ENCODE measurements at places on chromosomes 6 and 20.

DNA sequence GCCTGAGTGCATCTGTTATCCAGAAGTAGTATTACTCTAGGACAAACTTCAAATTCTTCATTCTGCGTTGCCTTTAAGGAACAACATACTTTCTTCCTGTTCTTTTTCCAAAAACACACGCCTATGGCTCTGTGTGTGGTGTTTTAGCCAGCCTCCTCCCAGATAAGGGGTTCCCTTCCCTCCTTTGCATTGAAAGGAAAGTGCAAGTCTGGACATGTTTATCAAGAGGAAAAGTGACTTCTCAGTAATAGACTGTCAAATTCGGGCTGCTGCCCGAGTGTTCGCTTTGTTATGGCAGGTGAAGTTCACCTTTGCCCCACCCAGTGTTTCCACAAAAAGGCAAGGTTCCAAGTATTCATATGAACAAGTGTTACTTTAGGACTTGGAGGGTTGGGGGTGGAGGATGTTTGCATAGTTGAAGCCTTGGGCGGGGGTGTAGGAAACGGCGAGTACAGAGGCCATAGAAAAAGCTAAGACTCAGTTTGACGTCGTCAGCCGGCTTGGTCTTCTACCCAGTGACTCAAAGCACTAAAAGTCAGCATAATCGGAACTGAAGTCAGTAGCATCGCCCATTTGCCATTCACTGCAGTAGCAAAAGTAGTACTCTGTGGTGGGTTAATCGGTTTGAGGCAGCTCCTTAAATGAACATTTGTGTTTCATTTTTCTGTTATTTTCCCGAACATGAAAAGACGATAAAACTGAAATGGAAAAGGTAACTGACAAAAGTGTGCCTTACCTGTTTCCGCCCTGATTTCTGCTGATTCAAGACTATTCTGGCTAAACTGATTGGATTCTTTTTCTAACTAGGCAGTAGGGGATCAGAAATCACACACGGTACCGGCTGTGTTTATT lies 12.5 kb downstream of the PRDM1 start:
- DNase-seq = no peak

- DNase-seq = no peak
Measured at GRCh38 chr6:107114926-107115694, at the start of gene BEND3. Gene BEND3, minus strand, starts transcription at chr6:107115515. Its CDS starts 16,230 bp downstream, at chr6:107099285.

GRCh38 chr20:36402708-36403107 lies 96.6 kb downstream of the DLGAP4 start:
- DNase-seq = no peak

DNA sequence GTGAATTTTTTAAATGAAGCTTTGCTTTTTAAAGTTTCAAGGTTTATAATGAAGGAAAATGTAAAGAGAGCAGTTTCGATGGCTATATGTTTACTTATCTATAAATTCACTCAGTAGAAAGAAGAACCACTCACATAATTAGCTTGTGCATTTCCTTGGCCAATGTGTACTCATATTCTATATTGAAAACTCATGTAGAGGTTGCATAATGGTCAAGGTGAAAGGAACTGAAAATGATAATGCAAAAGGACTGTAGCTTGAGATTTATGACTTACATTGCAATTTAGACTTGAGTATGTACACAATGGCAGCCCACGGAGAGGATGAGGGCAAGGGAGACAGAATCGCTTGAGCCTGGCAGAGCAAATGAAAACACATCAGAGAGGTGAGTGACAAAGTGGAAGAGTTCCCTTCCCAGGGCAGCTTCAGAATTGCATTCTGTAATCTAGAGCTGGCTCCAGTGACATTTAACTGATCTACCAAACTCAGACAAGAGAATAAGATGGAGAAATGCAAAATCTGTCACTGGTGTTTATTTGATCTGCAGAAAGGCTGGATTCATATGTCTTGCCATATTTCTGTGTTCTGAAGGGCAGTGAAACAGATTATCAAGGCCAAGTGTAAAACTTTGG lies 191.8 kb downstream of the TMEM200A start:
- DNase-seq = no peak

GRCh38 chr6:35091346-35092083 lies 49.6 kb downstream of the TCP11 start:
- DNase-seq = no peak
